Activated CD8-positive, alpha-beta T cell treated with anti-CD3 and anti-CD28 coated beads for 36 hours (primary cell): ENCODE measurements at places on chromosomes 2 and 18. TPM values are rescaled to one million over a fixed set of nuclear protein-coding genes. Genes with fewer than 3 reads are reported as not detected.

GRCh38 chr2:29705616-29706015 lies 215.8 kb downstream of the ALK start:
- DNase-seq, result no peak

GRCh38 chr2:130371723-130372054 lies 15.8 kb downstream of the PTPN18 start:
- no peak for DNase-seq

DNA sequence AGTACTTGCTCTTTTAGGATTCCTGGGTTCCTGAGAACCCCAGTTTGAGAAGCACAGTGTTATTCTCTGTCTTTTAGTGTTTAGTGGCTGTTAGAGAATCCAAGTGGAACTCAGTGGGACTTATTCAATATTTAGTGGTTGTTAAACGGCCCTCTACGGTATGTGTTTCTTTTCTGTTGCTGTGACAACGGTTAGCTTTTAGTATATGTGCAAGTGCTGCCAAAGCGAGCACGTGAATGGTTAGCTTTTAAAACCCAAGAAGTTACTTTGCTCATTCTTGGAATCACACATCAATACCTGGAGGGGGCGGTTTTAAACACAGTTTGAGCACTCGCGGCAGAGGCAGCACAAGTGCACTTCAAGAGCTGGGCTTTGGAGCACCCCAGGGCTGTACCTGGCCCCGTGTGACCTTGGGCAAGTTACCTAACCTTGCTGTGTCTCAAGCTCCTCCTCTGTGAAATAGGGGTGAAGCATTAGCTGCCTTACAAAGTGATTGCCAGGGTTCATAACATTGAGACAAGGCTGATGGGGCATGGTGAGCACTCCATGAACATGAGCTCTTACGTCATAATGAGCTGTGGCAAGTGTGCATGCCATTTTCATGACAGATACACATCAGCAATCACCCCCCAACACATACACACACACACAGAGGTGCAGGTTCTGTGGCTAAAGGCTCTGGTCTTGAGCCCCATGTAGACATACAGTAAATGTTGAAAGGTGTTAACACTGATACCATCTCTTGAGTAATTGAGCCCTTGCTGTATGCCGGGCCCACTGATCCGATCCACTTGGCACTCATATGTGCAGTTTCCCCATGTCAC lies 234.1 kb downstream of the ALPK2 start:
- DNase-seq, result no peak

DNA sequence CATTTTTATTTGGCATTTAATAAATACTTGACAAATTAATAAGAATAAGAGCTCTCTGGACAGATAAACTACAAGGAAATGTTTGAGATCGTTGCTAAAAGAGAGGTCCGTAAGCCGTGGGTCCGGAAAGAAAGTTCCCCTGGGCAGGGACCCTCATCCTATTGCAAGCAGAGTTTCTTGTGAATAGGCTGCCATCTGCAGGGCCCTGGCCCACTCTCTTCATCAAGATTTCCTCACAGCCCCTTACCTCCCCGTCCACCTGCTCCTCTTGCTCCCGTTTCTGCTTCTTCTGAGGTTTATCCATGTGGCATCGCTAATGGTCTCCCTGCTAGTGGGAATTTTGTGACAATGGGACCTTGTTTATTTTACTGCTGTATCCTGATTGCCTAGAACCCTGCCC lies 30.1 kb upstream of the MC5R start:
- DNase-seq, result no peak

GRCh38 chr2:133193544-133194361 lies 374.5 kb downstream of the NCKAP5 start:
- DNase-seq, result no peak

- DNase-seq, result no peak
These were observed 81.3 kb downstream of the DGKD start for GRCh38 chr2:233435436-233436190.

DNA sequence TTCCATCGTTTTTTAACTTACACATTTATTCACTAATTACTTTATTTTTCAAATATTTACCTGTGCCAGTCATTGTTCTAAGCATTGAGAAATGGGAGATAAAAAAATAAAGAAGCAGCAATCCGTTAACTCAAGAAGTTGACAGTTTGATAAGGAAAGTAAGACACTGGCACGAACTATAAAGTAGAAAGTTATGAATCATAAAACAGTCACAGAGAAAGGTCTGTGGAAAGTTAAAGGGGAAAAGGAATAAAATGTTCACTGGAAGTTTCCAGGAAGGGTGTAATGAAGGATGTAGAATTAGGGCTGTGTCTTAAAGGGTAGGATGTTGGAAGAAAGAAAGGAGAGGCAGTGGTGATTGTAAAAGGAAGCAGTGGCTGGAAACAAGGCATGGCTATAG lies 118.9 kb downstream of the RDH14 start:
- DNase-seq, result no peak

DNA sequence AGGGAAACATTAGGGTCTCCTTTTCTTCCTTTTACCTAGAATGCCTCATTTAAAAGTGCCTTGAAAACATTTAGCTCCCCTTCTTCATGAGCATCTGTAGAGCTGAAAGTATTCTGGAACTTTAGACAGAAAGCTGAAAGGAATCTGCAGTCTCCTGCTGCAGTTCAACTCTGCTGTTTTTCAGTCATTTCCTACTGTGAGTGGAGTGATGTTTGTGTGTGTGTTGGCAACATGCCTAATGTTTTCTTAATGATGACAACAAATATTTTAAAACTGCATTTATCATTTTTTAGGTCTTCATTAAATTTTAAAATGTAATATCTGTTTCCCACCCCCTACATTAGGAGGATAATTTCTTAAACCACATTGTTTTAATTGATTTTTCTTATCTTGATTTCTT lies 66.6 kb downstream of the TWSG1 start:
- no peak for DNase-seq

- DNase-seq, result no peak
These were observed 289.4 kb downstream of the ALK start for GRCh38 chr2:29632018-29632417.

DNA sequence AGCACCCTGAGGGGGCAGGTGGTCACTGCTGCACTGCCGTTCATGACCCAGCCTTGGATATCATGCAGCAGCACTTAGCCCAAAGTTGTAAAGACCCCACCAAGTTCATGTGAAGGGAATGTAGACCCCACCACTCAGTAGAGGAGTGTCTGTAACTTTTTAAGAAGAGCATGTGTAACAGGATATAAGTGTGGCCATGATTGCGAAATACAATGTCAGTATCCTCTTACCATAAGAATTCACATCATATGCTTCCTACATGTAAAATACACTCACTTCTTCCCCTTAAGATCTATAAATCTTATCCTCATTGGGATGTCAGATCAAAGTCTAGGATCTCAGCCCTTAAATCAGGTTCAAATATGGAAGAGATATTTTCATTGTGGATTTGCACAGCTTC lies 276.9 kb downstream of the PTPRM start:
- DNase-seq, result no peak

DNA sequence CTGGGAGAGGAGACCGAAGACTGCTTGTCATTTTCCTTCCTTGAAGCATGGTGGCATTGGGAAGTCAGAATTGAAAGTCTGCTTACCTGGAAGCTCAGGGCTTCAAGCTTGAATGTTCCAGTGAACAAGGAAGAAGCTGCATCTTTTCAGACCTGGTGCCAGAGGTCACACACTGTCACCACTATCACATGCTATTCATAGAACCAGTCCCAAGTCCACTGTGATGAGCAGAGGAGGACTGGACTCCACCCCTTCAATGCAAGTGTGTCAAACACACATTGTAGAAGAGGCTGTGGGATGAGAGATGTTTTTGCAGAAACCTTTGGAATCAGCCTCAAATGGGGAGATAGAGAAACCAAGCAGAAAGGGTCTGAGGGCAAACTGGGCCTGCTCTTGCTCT lies 81.4 kb downstream of the LYPD1 start:
- no peak for DNase-seq

DNA sequence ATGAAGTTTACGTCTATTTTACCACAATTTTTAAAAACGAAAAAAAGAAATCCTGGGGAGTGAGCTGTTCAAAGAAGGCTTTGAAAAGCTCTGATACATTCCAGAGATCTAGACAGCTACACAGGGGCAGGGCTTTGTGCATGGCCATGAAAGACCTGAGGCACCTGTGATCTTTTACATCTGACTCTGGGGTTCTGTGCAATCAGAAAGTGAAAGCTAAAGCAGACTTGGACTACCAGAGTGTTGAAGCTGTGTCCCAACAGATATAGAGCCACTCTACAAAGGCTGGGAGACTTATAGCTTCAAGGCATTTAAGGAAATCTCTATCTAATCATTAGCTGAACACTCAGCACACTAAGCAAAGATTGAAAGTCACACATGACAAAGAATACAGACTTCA lies 34.1 kb downstream of the PARD6G start:
- no peak for DNase-seq

GRCh38 chr2:191521608-191522208 lies 156.2 kb upstream of the NABP1 start:
- DNase-seq, result no peak

- no peak for DNase-seq
These were observed 30.1 kb upstream of the E2F6 start for GRCh38 chr2:11495844-11496681.

DNA sequence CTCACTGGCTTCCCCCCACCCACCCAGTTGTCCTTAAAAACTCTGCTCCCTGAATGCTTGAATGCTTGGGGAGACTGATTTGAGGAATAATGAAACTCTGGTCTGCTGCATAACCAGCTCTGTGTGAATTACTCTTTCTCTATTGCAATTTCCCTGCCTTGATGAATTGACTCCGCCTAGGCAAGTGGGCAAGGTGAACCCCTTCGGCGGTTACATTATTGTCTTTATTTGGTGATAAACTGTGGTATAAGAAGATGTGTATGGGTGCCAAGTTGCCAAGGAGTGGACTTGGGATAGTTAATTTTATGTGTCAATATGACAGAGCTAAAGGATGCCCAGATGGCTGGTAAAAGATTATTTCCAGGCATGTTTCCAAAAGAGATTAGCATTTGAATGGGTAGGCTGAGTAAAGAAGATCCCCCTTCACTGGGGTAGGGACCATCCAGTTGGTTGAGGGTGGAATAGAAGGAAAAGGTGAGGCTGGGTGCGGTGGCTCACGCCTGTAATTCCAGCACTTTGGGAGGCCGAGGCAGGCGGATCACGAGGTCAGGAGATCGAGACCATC lies 98.5 kb upstream of the HAAO start:
- no peak for DNase-seq

- DNase-seq, result no peak
These were observed 32.3 kb downstream of the MYO5B start for GRCh38 chr18:50162486-50163304.

GRCh38 chr2:86337244-86337835 lies at the start of gene REEP1:
TSS of gene REEP1 (minus strand) at chr2:86337626. CDS start at chr2:86337510, 116 bp downstream.
- no peak for DNase-seq

DNA sequence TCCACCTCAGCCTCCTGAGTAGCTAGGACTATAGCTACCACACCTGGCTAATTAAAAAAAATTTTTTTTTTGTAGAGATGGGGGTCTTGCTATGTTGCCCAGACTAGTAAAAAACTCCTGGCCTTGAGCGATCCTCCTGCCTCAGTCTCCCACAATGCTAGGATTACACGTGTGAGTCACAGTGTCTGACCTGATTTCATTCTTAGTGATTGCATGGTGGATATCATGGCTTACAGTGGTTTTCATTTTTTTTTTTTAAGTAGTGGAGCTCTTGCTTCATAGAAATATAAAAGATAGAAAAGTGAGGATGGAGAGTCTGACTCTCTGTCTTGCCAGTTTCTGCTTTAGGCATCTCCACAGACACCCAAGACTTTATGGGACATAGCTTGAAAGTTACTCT lies 83.6 kb downstream of the CDC42EP3 start:
- no peak for DNase-seq

DNA sequence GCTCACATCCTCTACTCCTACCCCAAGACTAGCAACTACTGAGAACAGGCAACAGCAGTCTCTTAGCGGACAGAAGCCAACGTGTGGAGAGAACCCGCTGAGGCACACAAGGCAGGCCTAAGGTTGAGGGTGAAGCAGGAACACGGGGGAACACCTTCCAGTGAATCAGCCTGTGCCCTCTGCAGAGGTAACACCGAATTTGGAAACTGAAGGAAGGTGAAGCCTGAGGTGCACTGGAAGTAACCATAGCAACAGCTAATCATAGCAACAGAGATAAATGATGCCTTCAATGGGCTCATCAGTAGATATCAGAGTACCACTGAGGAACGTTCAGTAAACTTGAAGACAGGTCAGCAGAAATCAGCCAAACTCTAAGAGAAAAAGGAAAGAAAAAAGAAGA lies 43.3 kb downstream of the OSBPL1A start:
- DNase-seq, result no peak

DNA sequence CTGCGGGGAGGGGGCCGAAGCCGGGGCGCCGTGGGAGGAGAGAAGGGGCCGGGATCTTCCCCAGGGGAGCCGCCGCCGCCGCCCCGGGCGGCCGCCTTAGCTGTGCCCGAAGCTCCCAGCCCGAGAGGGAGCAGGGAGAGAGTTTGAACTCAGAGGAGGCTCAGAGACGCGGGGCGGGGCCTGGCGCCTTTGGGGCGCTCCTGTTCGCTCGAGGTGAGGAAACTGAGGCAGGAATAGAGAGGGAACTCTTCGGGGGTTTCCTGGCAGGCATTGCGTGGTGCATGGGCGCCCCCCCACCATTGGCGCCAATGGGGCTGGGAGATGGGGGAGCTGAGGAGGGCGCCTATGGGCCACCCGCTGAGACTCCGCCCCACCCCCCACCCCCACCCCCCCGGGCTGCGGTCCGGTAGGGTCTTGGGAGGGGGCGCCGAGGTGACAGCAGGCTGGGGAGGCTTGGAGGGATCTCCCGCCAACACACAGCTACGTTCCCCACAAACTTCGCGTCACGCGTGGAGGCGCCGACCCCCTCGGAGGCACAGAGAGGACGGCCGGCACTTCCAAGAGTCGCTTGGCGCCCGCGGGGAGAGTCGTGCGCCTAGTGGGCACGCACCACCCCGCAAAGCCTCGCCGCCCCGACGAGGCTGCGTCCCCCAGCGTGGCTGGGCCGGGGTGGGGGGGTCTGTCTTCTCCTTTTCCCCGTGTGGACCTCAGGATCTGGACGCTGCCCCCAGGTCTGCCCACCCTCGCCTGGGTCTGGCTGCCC lies 680 bp downstream of the CTDSP1 start:
- peak; percentile 50 for DNase-seq

DNA sequence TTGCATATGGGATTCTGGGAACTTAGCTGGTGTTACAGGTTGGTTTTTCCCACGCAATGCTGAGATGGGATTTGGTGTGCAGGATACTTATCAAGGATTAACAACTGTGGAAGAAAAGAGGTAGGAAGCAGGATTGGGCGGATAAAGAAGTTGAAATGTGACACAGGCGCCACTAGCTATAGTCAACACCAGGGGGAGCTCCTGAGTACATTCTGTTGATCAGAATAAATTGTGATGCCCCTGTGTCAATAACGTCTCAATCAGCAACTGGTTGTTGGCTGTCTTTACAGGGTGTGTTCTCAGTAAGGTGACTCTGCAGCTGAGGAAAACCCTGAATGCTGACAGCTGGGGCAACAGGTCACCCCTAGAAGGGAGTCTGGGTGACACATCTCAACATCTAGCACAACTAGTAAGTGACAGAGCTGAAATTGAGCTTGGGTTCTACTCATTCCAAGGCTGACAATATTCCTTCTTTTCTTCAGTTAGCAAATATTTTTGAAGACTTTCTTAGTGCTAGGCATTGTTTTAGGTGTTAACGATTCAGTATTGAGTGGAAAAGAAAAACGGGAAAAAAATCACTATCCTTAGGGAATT lies 143.0 kb downstream of the ARL6IP6 start:
- DNase-seq, result peak; percentile 41

Gene GPAT2
- total RNA-seq, result 9.7 TPM

Gene KCNG3
- total RNA-seq, result 1.5 TPM

Gene RTP5
- total RNA-seq, result 0.29 TPM

Gene ESPNL
- 0.27 TPM for total RNA-seq

Gene NEURL3
- total RNA-seq, result not detected

Gene RRM2
- 368 TPM for total RNA-seq
